ENCODE measurements at places on chromosomes 4 and X. TPM values are rescaled to one million over a fixed set of nuclear protein-coding genes. Genes with fewer than 3 reads are reported as not detected.

GRCh38 chrX:9619581-9619980, 146.1 kb downstream of the GPR143 start:
- DNase-seq = no peak

- DNase-seq = peak; percentile 37
Measured at GRCh38 chr4:156169011-156169410, 215.3 kb upstream of the CTSO start.

Gene HPGDS
- 3.5 TPM for total RNA-seq

Gene DCAF4L1
- 0.32 TPM for total RNA-seq

Gene HSFX4
- total RNA-seq = not detected

Gene ARMCX1
- 26.5 TPM for total RNA-seq

Gene TMEM255A
- total RNA-seq = 0.72 TPM

Gene MGAT4D
- total RNA-seq = not detected

All from left ventricle myocardium superior (tissue), 1 donor.